ENCODE measurements at places on chromosomes 5 and 9. TPM values are rescaled to one million over a fixed set of nuclear protein-coding genes. Genes with fewer than 3 reads are reported as not detected.

Gene NR2F1-AS1
- polyA plus RNA-seq, result 29.9 TPM

DNA sequence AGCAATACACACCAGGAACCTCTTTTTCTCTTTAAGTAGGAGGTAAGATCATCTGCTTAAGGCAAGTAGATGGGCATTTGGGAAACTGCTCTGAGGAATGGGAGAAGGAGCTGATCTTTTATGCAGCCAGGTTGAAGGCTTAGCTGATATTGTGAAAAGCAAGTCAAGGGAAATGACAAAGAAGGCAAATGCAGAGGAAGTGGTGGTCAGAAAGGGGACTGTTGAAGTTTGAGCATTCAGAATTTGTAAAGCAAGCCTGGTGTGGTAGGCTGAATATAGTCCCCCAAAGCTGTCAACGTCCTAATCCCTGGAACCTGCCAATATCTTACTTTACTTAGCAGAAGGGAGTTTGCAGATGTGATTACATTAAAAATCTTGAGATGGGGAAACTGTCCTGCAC is 128.9 kb downstream of the ADAMTS12 start:
- DNase-seq, result no peak

DNA sequence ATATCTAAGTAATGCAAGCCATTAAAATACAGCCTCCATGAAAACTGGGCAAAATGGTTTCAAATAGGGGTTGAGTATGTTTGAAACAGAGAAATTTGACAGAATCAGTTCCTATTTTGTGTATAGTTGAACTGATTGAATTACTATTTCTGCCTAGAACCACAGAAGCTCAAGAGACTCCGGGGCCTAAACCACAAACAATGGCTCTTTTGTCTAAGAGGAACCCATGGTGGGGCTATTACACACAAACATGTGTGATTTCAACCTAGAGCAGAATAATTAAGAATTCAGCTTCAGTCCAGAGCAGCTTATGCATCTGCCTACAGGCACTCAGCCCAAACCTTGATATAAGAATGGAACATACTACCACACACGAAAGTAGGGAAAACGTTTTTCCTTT is 171.2 kb upstream of the MPDZ start:
- no peak for DNase-seq

Gene GABRA1
- polyA plus RNA-seq, result not detected

GRCh38 chr5:172868436-172868923 is 34.4 kb downstream of the ERGIC1 start:
- no peak for DNase-seq

Gene GRM6
- not detected for polyA plus RNA-seq

- no peak for DNase-seq
These were observed 180.9 kb downstream of the ZNF462 start for GRCh38 chr9:107043886-107044285.

Gene GNG10
- 108 TPM for polyA plus RNA-seq

Gene PTGES
- polyA plus RNA-seq, result 21.4 TPM

Gene SV2C
- polyA plus RNA-seq, result not detected

DNA sequence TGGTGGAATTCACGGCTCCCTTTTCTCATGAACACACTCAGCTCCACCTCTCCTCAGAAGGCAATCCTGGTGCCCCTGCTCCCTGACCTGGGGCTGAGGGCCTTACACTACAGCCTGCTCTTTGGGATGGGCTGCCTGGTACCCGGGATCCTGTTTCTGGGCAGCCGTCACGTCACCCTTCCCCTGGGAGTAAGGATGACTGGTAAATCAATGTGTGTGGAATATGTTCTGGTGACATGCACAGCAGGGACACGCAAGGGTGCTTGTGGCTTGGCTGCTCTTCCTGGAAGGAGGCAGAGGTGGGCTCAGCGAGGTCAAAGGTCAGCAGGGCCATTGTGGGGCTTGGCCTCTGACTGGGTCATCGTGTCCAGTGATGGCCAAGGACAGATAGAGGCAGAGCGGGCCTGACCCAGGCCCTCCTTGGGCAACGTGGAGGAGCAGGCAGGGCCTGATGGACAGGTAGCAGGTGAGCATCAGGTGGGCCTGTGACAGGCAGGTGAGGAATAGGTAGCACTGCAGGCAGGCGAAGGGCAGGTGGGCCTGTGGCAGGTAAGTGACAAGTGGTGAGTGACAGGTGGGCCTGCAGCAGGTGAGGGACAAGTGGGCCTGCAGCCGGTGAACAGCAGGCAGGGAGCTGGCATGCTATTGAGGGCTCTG is 399.4 kb upstream of the IRX4 start:
- DNase-seq, result no peak

GRCh38 chr5:179125789-179126505 is 65.8 kb downstream of the ZNF354C start:
- no peak for DNase-seq

Gene WNT8A
- not detected for polyA plus RNA-seq

DNA sequence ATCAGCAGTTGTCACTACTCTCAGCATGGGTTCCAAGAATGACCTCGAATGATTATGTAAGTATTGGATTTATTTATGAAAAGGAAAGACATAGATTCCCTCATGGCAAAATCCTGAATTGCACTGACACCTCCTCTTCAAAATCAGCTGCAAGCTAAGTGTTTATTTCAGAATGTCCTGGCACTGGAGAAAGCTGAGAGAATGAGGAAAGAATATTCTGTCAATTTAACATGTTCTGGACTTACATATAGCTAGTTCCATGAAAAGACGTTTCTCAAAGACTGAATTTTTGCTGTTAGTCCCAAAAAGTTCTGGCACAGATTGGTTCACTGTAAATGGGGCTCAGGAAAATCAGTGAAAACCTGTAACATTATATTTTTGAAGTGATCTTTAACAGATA is 120.3 kb downstream of the NREP start:
- DNase-seq, result no peak

All from AG04450 (cell line).